ENCODE measurements at places on chromosomes 16 and 17. TPM values are rescaled to one million over a fixed set of nuclear protein-coding genes. Genes with fewer than 3 reads are reported as not detected.

The GNGT2 gene
- total RNA-seq: 0.36 TPM

The KRTAP2-3 gene
- total RNA-seq: not detected

The CD19 gene
- total RNA-seq: not detected

The ALDH3A1 gene
- 10.4 TPM for total RNA-seq

The CD300H gene
- not detected for total RNA-seq

The SLC16A13 gene
- total RNA-seq: 1.1 TPM

The CD79B gene
- 0.24 TPM for total RNA-seq

The JUP gene
- total RNA-seq: 10.4 TPM

The EVI2A gene
- total RNA-seq: 6.7 TPM

The TRPV2 gene
- 64.4 TPM for total RNA-seq

The OTOP2 gene
- not detected for total RNA-seq

The SAMD14 gene
- total RNA-seq: 9.1 TPM

The PKMYT1 gene
- 2.2 TPM for total RNA-seq

The TNS4 gene
- 0.24 TPM for total RNA-seq

The GFOD2 gene
- 19.0 TPM for total RNA-seq

The STX1B gene
- total RNA-seq: 0.97 TPM

The ABCA9 gene
- 9.9 TPM for total RNA-seq

The DOC2B gene
- total RNA-seq: not detected

The HOXB4 gene
- 2.1 TPM for total RNA-seq

The NATD1 gene
- 7.3 TPM for total RNA-seq

The CA7 gene
- not detected for total RNA-seq

The ABCA6 gene
- 28.6 TPM for total RNA-seq

The LUC7L3 gene
- total RNA-seq: 15.8 TPM

The CDRT15 gene
- not detected for total RNA-seq

Measured in hair follicle dermal papilla cell (primary cell).